ENCODE measurements at places on chromosomes 1 and 21.
A peak's percentile ranks its signal among the peaks of the same experiment; 100 is the strongest.

GRCh38 chr21:28827422-28827821 is 165.3 kb downstream of the LTN1 start:
- no peak for DNase-seq

DNA sequence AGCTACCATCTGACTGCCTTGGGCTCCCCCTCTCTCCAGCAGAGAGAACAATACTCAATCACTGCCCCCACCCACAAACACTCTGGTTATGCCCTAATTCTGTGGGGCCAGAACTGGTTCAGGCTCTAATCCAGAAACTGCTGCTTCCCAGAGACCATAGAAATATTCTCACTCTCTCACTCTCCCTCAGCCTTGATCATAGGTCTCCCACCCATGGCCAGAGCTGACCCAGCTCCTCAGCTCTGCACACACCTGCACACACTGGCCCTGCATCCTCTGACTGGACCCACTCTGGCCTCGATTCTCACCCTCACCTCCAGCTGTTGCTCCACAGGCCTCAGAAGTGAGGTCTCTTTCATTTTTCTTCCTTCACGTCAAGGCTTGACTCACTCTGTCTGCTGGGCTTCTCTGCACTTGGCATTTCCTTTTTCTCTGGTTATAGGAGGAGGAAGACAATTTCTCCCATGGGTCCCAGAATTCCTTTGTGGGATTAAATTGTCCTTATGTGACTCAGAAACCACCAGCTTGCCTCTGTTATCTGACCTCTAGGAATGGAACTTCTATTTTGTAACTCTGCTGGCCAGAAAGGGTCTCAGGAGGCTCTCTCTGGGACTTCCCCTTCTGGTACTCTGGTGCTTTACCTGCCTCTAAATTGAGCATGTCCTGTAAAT is 15.6 kb upstream of the ZMYM6 start:
- DNase-seq, result no peak

DNA sequence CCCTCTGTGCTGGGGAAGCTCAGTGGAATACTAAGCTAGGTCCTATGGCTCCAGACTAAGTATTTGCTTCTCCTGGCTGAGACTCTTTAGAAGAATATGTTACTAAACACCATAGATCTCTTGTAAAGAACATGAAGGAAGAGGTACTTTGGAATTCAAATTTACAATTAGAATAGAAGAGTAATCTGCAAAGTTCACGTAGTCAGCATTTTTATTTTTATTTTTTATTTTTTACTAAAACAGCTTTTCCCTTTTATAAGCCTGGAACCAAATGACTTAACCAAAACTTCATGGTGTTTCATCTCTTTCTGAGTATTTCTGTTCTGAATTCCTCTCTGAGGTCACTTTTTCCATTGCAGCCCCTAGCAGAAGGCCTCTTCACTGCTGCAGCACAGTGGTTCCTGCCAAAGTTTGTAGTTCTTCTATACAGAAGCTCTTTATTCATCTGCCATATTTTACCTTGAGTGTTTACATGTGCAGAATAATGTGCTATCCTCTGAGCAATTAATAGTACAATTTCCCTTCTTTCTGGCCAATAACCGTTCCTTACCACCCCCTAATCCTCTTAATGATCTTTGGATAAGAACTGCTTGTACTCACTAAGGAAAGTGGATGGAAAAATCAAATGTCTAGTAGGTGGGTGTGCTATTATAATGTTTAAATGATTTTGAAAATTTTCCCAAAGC is 27.2 kb downstream of the TSEN15 start:
- DNase-seq, result no peak

DNA sequence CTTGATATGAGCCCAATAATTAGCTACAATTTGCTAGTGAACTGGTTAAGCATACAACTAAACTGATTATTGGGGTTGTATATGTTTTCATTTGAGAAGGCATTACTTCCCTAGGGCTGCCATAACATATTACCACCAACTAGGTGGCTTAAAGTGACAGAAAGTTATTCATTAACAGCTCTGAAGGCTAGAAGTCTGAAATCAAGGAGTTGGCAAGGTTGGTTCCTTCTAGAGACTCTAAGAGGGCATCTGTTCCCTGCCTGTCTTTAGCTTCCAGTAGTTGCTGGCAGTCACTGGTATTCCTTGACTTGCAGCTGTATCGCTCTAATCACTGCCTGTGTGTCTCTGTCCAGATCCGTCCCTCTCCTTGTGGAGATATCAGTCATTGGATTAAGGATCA is 86.3 kb downstream of the LHX9 start:
- no peak for DNase-seq

DNA sequence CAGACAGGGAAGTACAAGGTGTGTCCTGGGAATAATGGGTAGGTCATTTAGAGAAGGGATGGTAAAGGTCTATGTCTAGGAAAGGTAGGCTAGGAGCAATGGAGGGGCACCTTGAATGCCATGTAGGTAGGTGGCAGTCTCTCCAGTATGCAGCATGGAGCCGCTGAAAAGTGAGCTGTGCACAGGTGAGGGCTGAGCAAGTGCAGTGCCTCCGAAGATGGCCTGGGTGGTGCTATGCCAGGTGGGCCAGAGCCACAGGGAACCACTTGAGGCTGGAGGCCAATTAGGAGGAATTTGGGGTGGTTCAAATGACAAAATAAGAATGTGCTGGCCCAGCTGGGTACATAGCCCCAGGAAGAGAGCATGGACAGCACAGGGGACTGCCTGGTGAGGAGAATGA is 25.0 kb downstream of the RNU5D-1 start:
- DNase-seq, result no peak

DNA sequence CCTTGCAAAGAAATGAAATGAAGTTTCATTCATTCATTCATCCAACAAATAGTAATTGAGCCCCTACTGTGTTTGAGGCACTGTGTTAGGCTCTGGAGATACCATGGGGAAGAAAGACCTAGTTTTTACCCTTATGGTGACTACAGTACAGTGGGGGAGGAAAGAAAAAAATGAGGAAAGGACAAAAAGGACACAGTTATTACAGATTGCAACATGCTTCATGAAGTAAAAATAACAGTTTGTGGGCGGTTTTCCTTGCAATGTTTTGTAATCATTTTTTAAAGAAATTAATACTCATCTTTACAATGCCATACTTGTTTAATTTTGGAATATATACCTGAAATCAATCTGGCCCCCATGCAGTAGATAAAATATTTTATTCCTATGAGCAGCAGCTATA is 120.3 kb downstream of the TM2D1 start:
- DNase-seq, result no peak

GRCh38 chr1:233613252-233614172 is at the start of gene KCNK1:
Gene KCNK1, plus strand, starts transcription at chr1:233614106. Its CDS starts 66 bp downstream, at chr1:233614172.
- DNase-seq, result peak; percentile 84

DNA sequence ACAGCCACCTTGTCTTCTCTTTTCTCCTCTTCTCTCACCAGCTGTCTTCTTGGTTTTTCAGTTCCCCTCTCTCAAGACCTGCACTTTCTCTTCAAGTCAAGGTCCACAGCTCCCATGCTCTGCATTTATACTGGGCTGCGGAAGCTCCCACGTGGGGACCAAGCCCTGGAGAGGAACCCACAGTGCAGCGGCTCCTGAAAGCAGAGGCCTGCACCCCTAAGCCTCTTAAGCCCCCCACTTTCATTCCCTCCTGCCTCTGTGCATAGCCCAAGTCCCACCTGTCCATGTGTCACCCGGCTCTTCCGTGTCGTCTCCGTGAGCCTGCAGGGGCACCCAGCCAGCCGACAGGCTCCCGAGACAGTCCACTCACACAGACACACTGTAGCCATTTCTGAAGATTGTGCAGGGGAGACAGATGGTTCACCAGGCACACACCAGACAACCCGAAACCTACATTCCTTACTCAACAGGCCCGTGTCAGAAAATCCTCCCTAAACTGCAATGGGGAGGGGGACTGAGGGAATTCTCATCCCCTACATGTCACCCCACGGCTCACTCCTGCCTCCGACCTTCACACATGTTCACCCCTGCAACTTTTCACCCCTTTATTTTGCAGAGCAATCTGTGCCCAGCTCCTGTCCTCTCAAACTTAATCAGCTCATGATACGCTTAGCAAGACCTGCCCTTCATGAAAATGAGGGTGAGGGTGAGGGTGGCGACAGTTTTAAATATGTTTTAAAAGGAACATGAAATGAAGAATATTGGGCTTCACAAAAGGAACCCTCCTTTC is 6.3 kb downstream of the MX2 start:
- DNase-seq, result no peak

Measured in ELF-1 (cell line).